Type B pancreatic cell (in vitro differentiated cells): ENCODE measurements at places on chromosomes 16 and 17. TPM values are rescaled to one million over a fixed set of nuclear protein-coding genes. Genes with fewer than 3 reads are reported as not detected.

DNA sequence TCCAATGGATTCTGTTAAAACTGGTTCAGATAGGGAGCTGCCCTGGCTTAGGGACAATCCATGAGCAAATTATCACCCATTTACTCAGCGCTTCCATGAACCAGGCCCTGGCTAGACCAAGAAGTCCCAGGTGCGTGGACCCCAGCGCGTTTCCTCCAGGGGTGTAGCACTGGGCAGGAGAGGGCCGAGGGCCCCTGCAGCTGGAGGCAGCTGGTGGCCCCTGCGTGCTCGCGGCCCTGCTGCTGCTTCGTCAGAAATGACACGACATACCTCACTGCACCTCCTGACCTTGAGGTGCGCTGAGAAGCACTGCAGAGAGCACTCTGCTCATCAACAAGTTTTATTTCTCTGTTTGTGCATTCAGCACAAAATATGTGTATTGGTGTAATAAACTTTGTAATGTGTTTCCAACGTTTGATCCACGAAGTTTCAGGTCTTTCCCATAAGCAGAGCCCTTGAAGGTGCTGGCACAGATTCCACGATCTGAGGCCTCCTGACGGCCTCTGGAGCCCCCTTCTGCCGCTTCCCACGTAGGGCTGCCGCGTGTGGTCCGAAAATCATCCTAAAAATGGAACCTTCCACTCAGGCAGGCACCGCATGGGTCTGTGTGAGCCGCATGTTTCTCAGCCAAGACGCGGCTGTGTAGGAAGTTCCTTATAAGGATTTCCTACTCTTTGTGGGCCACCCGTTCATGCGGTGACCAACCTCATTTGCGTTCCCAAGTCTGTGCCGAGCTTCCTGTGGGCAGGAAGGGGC, 50.8 kb upstream of the ZCCHC14 start:
- peaks cover 12% of the 10 kb centered on the region for H3K4me1 ChIP-seq
- no peak overlapping the region for H3K27ac ChIP-seq
- DNase-seq = no peak

GRCh38 chr17:29119265-29119664, 60.9 kb downstream of the MYO18A start:
- no peaks in the 10 kb centered on the region for H3K4me1 ChIP-seq
- DNase-seq = no peak

DNA sequence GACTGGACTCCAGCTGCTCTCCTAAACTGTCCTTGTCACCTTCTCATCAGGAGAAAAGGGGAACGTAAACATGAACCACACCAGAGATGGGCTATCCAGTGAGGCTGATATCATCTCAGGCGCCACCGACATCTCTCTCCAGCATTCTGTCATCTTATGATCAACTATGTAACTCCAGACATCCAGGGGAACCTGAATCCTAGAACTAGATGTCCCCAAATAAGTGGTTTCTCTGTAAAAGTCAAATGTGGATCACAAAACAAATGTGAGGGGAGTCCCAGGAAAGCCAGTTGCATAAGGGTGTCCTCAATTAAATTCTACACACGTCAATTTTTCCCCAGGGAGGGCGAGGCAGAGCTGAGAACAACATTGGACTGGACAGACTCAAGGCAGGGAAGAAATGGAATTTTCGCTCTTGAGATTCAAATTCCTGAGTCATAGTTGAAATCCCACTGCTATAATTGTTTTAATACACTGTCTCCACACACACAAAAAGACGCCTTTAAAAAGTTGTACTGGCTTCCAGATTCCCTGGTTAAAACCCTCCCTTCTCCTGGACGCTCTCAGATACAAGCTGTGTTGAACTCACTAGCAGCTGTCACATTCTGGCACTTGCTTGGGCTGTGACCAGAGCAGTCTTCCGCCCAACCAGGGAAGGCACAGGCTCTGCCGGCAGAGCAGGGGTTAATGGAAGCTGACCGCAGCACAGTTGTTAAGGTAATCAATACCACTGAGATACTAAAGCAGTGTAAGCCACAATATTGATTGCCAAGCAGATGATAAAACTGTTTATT, 62.6 kb downstream of the ZFHX3 start:
- no peak for DNase-seq
- H3K27me3 ChIP-seq = no peaks in the 10 kb centered on the region
- H3K4me1 ChIP-seq = peaks cover 50% of the 10 kb centered on the region
- no peak overlapping the region for H3K4me3 ChIP-seq
- no peak overlapping the region for H3K27ac ChIP-seq

- peaks cover 39% of the 10 kb centered on the region for H3K36me3 ChIP-seq
- H3K4me3 ChIP-seq = peak overlapping the region; percentile 37
- H3K27me3 ChIP-seq = no peaks in the 10 kb centered on the region
- peaks cover 51% of the 10 kb centered on the region for H3K4me1 ChIP-seq
Observed at GRCh38 chr17:21036361-21036881, 6.4 kb downstream of the USP22 start.

The TEKT5 gene
- total RNA-seq = 0.41 and 0.52 TPM in 2 replicates

DNA sequence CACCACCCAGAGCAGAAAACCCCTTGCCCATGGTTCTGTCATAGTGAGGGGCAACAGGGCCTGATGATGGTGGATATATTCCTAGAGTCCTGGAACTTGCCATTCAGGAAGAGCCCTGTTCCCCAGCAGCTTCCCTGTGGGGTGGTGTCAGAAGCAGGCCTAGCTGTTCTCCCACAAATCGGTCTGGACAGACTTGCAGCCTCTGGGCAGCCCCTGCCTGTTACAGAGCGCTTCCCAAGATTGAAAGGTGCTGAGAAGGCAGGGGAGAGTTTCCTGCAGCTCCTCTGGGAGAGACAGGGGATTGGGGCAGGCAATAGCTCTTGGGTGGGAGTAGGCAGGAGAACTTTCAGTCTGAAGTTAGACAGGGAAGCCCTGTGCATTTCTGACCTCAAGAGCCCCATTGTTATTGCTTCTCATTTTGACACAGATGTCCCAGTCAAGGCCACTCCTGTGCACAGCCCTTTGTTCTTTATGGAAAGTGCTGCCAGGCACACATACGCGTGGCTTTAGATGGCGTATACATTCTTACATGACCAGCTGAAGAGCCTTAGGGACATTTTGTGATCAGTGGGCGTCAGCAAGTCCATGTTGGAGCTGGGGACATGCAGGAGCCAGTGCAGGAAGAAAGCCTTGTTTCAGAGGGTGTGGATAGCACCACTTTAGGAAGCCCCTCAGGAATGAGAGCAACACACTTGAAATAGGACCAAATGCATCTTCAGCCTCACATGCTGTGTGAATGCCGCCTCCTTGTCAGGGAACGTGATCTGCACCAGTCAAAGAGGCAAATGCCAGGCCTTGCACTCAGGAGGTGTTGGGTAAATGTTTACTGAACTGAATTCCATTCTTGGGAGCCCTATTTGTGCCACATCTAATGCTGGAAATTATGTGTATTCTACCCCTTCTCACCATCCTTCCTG, 67.5 kb downstream of the GNAO1 start:
- H3K4me3 ChIP-seq = no peak overlapping the region
- no peaks in the 10 kb centered on the region for H3K27me3 ChIP-seq
- H3K27ac ChIP-seq = no peak overlapping the region
- no peak for DNase-seq

GRCh38 chr17:1067282-1067956, 70.5 kb downstream of the TIMM22 start:
- DNase-seq = no peak
- H3K4me1 ChIP-seq = peaks cover 5% of the 10 kb centered on the region
- peaks cover 15% of the 10 kb centered on the region for H3K36me3 ChIP-seq
- no peak overlapping the region for H3K27ac ChIP-seq
- no peaks in the 10 kb centered on the region for H3K27me3 ChIP-seq

GRCh38 chr17:51442088-51442865, 181.9 kb downstream of the UTP18 start:
- H3K36me3 ChIP-seq = no peaks in the 10 kb centered on the region
- DNase-seq = no peak
- no peak overlapping the region for H3K27ac ChIP-seq
- no peak overlapping the region for H3K4me3 ChIP-seq
- peaks cover 15% of the 10 kb centered on the region for H3K27me3 ChIP-seq

- no peak for DNase-seq
- H3K36me3 ChIP-seq = no peaks in the 10 kb centered on the region
- no peak overlapping the region for H3K4me3 ChIP-seq
- H3K4me1 ChIP-seq = no peaks in the 10 kb centered on the region
- H3K27ac ChIP-seq = no peak overlapping the region
- peaks cover 84% of the 10 kb centered on the region for H3K27me3 ChIP-seq
Observed at GRCh38 chr17:6843241-6843880, 11.8 kb upstream of the TEKT1 start.

DNA sequence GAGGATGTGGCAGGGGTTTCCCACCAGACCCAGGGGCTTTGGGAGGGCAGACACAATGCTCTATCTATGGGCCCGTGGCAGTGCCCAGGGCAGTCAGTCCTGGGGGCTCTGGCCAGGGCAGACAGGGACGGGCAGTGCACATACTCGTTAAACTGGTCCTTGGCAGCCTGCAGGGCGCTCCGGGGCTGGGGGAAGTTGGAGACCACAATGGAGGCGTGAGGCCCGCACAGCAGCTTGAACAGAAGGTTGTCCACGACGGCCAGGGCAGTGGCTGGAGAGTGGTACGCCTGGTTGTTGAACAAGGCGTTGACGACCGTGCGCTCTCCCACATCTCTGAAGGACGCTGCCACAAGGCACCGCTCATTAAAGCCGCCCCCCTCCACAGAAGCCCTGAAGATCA, 18.6 kb upstream of the RNPS1 start:
- H3K4me1 ChIP-seq = no peaks in the 10 kb centered on the region
- DNase-seq = no peak
- H3K27ac ChIP-seq = no peak overlapping the region
- H3K27me3 ChIP-seq = peaks cover 3% of the 10 kb centered on the region
- no peaks in the 10 kb centered on the region for H3K36me3 ChIP-seq

GRCh38 chr16:76862901-76863300, 328.1 kb upstream of the MON1B start:
- H3K27ac ChIP-seq = no peak overlapping the region
- H3K27me3 ChIP-seq = no peaks in the 10 kb centered on the region
